ENCODE measurements at places on chromosomes 5 and 9.

DNA sequence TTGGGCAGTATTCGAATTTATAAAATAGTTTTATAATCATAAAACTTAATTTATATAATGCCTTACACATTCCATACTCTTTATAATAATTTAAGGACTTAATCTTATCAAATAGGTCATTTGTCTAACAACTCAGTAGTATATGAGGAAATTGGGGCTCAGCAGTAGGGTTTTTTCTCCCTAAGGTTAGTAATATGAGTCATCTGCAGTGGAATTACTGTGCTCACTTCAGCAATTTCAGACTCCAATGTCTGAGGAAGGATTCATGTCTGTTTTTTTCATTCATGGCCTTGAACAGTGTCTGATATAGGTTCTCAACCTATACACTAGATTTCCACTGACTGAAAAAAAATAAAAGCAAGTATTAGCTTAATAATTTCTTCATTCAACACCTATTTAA, 7.4 kb downstream of the DMRTA1 start:
- DNase-seq, result no peak

DNA sequence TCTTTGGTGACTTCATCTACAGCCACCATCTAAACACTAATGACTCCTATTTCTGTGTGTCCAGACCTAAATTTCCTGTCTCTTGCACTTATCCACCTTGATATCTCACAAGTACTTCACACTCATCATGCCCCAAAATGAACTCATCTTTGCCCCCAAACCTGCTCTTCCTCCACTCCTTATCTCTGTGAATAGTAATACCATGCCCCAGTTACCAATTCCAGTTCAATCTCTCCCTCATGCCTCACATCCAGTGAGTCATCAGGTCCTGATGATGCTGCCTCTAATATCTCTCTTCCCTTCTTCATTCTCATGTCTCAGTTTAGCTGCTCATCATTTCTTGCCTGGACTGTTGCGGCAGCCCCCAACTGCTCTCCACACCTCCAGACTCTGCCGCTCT, 14.9 kb upstream of the DNAJB5 start:
- DNase-seq, result no peak

DNA sequence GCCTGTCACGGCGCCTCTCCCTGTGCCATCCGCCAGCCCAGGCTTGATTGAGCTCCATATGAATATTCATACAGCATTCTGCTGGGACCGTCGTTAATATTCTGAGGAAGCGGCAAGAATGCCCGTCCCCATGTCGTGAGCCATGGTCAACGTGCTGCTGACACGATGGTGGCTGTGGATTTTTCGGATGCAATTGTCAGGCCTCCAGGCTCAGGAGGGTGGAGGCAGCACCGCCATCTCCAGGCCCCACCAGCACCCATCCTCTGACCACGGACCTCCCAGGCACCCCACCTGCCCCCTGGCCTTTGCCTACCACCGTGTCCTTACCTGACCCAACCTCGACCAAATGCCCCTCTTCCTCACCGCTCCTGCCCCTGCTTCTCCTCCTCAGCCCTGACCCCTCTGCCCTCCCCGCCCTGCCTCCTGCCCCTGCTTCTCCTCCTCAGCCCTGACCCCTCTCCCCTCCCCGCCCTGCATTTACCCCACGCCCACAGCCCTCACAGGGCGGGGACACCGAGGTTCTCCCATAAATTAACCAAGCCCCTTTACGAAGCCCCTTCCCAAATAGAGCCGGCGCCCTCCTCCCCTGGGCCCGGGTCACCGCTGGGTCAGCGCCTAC, 9.9 kb downstream of the TMEM250 start:
- DNase-seq, result no peak

DNA sequence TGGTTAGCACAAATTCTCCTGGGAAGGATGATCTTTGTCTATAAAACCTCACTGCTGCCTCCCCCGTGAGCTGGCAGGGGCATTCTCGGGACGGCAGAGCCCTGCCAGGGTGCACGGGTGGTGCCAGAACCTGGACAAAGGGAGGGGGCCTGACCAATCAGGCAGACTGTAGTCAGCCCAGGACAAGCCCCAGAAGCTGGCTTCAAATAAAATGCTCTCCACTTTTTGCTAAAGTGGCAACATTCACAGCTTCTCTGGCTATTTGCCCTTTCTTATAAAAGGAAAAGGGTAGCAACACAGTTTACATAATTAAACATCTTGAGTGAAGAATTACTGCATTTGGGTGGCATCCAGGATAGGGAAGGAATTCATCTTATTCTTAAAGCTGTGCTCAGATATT, 14.4 kb downstream of the IL9 start:
- no peak for DNase-seq

DNA sequence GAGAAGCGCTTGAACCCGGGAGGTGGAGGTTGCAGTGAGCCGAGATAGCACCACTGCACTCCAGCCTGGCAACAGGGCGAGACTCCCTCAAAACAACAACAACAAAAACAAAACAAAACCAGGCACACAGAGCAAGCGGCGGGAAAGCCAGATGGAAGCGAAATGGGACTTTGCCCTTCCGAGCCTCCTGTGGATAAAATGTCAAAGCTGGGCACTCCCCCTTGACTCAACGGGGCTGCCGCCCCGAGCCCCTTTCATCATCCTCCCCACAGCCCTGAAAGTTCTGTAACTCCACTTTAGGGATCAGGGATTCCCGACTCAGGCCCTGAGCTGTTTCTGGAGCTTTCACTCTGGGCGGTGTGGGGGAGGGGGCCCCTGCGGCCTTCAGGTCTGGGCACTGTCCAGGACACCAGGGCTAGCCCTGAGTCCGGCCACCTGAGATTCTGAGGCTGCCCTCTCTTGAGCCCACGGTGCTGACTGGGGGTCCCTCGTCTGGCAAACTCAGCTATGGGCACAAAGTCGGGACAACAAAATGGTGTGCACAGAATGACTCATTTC, 30.6 kb upstream of the OBP2B start:
- no peak for DNase-seq

DNA sequence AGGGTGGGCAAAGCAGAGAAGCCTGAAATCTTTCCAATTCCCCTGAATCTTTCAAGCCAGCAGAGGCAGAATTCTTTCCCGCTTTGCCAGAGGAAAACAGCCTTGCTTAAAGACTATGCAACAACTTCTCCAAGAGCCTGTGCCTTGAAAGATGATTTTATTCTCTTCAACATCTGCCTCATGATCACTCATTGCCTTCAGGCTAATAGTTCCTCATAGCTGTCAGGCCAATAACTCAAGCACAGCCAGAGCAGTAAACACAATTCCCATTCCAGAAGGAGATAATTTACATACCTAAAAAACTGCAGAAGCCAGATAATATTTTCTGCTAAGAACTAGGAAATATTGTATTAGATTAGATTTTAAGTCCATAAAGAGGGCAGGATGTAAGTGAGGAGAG, 92.3 kb upstream of the PUM3 start:
- DNase-seq, result no peak

DNA sequence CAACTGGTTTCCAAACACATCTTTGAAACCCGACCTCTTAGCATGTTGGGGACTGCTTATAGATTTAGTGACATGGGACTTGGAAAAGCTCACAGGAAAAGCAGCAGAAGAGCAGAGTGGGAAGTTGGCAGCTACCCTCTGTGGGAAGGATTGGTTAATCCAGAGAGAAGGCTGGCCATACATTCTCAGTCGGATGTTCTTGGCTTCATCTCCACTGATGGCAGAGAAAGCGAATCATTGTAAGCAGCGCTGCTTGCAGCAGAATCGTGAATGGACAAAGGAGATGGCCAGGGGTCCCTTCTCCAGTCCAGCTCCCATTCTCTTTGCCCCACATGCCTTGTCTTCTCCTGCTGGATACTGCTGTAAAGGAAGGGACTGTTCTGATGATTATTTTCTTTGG, 62.7 kb downstream of the MEGF10 start:
- DNase-seq, result no peak

DNA sequence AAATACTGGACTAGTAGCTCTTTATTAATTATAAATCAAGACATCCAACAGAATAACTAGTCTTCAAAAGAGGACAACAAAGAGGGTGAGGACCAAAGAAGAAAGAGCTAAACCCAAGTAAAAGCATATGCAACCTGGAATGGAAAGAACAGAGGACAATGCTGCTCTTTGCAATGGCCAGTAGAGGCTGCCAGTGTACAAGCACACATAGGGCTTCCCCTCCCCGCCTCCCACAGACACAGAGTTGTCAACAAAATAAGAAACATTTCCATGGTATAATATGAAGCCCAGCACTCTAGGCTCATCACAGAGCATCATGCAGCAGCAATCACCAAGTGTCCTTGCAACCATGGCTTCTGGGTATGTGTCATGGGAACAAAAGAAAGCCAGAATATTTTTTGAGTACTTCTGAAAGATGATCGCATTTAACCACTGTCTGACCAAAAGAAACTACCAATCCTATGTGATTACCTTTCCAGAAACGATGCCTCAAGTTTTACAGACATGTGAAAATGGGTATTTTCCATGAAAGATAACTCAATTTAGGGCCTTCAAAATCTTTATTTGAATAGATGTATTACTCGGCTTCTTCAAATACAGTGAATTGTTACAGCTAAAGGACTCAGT, 58.1 kb downstream of the RFX3 start:
- peak; percentile 47 for DNase-seq

GRCh38 chr5:54324651-54325271, 14.4 kb upstream of the ARL15 start:
- DNase-seq, result no peak

DNA sequence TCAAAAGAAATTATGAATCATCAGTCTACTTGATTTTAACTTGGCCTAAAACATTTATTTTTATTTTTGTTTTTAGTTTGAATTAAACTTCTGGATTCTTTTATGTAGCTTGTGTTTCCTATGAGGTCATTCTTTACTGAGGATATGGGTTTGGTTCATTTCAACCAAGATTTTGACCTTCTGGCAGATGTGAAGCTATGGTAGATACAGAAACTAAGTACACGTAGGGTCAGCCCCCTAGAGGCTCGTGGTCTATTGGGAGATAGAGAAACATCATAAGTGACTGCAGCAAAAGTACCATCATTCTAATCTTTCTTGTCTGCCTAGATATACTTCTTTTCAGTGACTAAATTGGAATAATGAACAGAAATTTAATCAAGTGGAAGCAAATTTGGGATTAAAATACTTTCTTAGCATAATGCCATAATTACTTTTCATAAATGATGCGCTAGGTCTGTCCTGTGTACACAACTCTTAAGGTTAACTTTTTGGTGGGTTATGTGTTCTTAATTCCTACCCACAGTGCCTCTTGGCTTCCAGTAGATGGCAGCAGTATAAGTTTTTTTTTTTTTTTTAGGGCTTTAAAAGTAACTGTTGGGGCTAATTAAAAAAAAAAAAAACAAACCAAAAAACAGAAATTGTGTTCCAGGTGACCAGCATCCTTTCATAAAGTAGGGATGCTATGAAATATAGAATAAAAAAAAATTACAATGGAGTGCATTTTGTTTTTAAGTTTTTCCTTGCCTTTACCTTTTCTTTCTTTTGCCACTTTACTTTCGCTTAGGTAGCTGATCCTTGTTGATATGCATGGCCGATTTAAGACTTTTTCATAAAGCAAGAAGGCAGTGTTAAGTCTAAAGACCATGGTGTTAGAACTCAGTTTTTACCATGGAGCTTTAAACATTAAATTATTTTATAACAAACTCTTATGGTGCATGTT, 49.9 kb downstream of the LRRTM2 start:
- DNase-seq, result peak; percentile 3

DNA sequence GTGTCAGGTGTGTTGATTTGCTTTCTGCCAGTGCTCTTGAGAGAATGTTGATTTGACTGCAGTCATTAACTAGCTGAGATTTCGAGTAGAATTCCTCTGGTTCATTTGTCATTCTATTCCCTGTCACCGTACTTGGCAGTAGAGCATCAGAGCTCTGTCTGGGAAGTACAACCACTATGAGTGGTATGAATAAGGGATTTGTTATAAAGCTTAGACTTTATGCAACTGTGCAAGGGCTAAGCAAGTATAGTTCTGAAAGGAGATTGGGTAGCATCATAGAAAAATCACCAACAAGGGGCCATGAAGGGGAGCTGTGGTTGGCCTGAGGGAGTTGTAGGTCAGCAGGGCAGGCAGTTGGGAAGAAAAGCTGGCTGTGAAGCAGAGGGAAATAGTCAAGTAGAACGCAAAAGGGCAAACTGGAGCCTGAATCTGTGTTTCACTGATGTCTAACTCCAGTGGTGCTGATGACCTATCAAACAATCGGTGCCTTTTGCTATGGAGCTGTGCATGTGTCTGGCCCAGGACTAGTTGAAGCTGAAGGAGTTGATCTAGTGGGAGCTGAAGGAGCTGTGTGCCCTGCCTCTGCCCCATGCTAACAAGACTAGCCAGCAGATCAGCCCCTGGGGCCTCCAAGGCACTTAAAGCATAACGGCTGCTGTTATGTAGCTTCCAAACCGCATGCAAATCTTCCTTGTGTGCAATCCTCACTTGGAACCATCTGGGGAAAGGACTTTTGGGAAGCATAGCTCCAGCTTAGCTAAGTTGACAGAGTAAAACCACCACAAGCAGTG, 110.0 kb downstream of the SLC28A3 start:
- no peak for DNase-seq

GRCh38 chr9:137760426-137760825, 117.2 kb upstream of the CACNA1B start:
- DNase-seq, result no peak
